ENCODE measurements at places on chromosomes 2 and 18. TPM values are rescaled to one million over a fixed set of nuclear protein-coding genes. Genes with fewer than 3 reads are reported as not detected.

Gene LYG2
- not detected for polyA plus RNA-seq

Gene RAB10
- polyA plus RNA-seq: 112 TPM

Gene SETBP1
- polyA plus RNA-seq: 12.9 TPM

Gene ITPRIPL1
- polyA plus RNA-seq: 0.46 TPM

Gene WNT10A
- polyA plus RNA-seq: 0.13 TPM

Gene NRP2
- polyA plus RNA-seq: 72.7 TPM

Gene RBM44
- 0.13 TPM for polyA plus RNA-seq

Gene C1GALT1C1L
- polyA plus RNA-seq: 1.3 TPM

Gene SLC16A14
- polyA plus RNA-seq: 8.1 TPM

Gene LRP2
- polyA plus RNA-seq: 1.1 TPM

Gene SULT1C4
- polyA plus RNA-seq: 47.1 TPM

Gene DSG4
- not detected for polyA plus RNA-seq

Gene ACMSD
- not detected for polyA plus RNA-seq

Gene ZNF396
- 0.84 TPM for polyA plus RNA-seq

Gene TRIM43
- not detected for polyA plus RNA-seq

Gene PMAIP1
- 0.75 TPM for polyA plus RNA-seq

Gene CRACDL
- polyA plus RNA-seq: 2.2 TPM

Gene CHST10
- 23.7 TPM for polyA plus RNA-seq

Gene PLEKHH2
- 25.9 TPM for polyA plus RNA-seq

Gene AQP12B
- polyA plus RNA-seq: not detected

Gene RND3
- 12.8 TPM for polyA plus RNA-seq

Gene TUBA4B
- 0.18 TPM for polyA plus RNA-seq

Gene CD8B2
- not detected for polyA plus RNA-seq

Gene NHEJ1
- polyA plus RNA-seq: 23.1 TPM

Gene C1QL2
- not detected for polyA plus RNA-seq

Gene AAMP
- 144 TPM for polyA plus RNA-seq

Gene IL1RL1
- polyA plus RNA-seq: 0.48 TPM
